ENCODE measurements at places on chromosomes 5 and 9.

DNA sequence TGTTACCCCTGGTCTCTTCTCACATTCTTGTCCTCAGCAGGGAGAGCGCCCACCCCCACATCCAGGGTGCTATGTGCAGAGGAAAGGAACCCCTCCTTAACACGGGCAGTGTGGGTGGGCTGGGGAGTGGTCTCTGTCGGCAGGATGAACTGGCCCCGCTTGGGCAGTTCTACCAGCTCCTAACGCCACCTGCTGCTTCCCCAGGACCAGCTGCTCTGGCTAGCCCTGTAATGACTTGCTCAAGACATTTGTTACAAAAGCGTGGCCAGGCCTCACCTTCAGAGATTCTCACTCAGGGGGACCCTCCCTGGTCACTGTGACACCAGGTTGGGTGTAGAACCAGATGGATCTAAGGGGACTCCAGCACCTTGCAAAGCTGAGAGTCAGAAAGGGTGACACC lies 82.4 kb downstream of the HMCN2 start:
- no peak for DNase-seq

- DNase-seq: no peak
These were observed 18.8 kb upstream of the CER1 start for GRCh38 chr9:14741369-14741768.

GRCh38 chr9:37155601-37156000 lies 35.2 kb downstream of the ZCCHC7 start:
- DNase-seq: no peak

DNA sequence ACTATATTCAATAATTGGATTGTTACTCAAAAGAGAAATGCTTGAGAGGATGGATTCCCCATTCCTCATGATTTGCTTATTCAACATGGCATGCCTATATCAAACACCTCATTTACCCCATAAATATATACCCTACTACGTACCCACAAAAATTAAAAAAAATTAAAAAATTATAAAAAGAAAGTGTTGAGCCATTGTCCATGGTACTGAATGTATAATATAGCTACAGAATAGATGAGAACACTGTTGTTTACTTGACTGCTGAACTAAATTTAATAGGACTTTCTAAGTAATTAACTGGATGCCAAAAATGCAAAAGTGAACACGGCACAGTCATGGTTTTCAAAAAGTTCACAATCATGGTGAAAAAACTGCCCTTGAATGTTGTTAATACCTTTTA lies 725.8 kb downstream of the KCTD16 start:
- DNase-seq: no peak

DNA sequence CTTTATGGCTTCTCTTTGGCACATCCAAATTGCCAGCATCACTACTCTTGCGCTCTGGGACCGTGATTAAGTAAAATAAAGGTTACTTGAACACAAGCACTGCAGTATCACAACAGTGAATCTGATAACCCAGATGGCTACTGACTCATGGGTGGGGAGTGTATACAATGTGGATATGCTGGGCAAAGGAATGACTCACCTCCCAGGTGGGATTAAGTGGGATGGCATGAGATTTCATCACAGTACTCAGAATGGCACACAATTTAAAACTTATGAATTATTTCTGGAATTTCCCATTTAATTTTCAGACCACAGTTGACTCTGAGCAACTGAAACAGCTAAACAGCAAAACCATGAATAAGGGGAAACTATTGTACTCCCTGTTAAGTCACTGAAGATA lies 4.3 kb downstream of the GFM2 start:
- no peak for DNase-seq

DNA sequence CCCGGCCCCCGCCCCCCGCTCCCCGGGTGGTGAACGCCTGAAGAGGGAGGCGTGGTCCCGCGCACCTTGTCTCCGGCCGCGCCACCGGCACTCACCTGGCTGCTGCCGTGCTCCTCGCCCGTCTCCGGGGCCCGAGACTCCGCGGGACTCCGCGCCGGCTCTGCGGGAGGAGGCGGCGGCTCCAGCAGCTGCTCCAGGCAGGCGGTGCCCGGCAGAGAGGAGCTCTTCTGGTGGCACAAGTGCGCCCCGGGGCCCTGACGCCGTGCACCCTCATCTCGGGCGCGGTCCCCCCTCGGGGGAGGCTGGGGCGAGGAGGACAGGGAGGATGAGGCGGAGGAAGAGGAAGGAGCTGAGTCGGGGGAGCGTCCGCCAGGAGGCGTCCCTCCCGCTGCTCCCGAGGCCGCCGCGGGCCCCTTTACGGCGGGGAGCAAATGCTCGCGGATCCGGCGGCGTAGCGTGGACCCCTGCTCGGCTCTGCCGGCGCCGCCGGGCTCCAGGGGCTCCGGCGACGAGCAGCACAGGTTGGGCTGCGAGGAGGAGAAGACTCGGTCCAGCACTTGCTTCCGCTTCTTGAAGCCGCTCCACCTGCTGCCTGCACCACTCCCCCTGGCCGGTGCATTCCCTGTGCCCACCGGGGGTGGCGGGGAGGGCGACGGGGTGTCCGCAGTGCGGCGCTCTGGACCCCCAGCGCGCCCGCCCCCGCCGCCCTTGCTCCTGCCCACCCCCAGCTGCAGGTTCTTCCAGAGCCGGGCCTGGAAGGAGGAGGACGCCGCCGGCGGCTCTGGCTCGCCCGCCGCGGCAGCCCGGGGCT lies 928 bp downstream of the MCTP1 start:
- no peak for DNase-seq

DNA sequence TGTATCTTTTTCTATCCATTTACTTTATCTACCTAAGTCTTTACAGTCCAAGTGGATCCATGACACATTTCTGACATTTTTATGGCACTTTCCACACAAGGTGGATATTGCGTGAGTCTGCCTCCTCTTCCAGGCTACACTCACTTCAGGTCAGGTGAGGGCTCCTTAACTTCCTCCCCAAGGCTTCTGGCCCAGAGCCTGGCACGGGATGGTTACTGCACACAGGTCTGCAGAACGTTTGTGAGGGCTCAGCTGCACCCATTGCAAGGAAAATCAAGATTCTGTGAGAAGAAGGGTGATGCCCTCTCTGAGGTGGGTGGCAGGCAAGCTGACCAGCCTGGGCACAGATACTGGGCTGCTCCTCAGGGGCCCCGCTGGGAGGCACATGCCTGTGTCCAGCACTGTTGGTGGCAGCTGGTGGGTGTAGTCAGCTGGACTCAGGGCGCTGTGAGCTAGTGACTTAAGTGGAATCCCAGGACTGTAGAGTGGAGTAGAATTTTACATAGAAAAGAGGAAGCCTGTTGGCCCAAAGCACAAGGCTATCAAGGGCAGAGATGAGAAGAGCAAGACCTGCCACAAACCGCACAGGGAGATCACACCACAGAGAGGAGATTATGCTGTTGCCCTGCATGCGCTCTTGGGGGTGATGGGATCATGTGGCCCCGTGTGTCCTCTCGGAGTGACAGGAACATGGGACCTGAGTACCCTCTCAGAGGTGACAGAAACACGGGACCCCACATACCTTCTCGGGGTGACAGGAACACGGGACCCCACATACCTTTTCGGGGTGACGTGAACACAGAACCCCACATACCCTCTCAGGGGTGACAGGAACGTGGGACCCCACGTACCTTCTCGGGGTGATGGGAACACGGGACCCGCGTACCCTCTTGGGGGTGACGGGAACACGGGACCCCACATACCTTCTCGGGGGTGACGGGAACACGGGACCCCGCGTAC lies 21.3 kb downstream of the AHRR start:
- DNase-seq: no peak

GRCh38 chr5:169988206-169988605 lies 7.9 kb upstream of the INSYN2B start:
- no peak for DNase-seq

GRCh38 chr5:75053054-75053303 lies 621 bp upstream of the GCNT4 start:
- no peak for DNase-seq

GRCh38 chr5:147307170-147307569 lies 72.3 kb downstream of the STK32A start:
- DNase-seq: no peak

- no peak for DNase-seq
These were observed 4.2 kb upstream of the ZNF366 start for GRCh38 chr5:72511366-72511765.

DNA sequence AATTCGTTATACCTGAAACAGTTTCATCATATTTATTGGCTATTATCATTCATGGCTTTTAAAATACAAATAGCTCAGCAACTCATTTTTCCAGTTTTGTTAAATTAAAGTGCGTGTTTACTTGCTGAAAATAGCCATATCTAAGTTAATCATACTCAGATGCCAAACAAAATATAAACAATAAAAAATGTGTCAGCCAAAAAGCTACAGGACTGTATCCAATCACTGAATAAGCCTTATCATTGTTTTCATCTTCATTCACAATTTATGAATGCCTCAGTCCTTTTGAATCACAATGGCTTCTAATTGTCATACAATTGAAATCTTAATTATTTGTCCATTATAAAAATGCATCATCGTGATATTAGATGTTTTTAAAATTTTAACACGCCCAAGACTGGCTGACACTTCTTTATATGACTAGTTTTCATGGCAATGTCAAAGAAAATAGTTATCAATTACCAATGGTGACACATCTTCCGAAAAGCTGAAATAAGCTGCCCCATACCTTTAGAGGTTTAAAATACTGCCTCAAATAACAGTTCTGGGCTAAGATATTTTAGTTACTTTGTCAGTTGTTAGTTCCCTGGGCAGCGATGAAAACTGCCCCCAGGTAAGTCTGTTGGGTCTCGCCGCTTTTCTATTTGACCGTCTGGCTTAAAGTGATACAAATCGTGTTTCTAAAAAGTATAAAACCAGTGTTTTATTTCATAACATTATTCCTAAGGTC lies 1.8 kb downstream of the NFIB start:
- no peak for DNase-seq

- no peak for DNase-seq
These were observed 10.2 kb downstream of the RECK start for GRCh38 chr9:36046923-36047322.

DNA sequence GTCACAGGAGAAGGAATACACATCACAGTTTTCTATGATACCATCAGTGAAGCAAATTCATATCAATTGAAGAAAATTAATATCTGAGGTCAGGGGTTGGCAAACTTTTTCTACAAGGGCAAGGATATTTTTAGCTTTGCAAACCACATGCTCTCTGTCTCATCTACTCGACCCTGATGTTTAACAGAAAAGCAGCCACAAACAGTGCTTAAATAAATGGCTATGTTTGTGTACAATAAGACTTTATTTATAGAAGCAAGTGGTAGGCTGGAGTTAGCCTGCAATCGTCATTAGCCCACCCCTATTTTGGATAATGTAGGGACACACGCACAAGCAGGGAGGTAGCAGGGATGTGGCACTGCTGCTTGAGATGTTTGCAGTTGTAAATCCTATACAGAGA lies 251.4 kb downstream of the CETN3 start:
- no peak for DNase-seq

DNA sequence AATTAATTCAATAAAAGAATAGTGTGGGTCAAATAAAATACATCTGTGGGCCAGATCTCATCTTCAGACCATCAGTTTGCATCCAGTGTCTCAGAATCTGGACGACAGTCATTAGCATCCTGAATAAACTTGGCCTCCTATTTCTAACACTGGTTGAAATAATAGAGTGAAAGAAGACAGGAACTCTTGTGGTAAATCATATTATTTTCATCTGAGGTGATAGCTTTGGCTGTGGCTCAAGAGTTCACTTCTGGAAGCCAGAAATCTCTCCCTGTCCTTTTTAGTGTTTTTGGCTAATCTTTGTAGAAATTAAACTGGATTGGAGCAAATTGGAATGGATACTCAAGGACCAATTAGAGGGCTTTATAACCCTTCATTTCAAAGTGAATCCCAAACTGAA lies 63.4 kb upstream of the HMHB1 start:
- no peak for DNase-seq

- no peak for DNase-seq
These were observed 3.5 kb downstream of the BOD1 start for GRCh38 chr5:173612948-173613347.

DNA sequence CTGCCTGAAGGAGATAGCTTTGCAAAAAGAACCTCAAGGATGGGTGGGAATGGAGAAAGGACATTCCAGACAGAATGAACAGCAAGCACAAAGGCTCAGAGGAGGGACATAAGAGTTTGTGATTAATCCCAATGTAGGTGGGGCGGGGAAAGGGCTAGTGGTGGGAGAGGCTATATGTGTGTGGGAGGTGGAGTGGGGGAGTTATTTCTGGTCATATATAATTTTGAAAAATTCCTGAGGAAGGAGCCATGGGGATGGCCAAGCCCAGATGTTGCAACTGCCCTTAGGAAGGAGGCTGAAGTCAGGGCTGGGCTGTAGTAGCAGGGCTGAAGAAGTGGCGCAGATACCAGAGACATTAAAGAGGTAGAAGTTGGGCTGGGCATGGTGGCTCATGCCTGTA lies 13.4 kb upstream of the CCL27 start:
- no peak for DNase-seq

GRCh38 chr5:44294516-44294915 lies 94.7 kb downstream of the FGF10 start:
- no peak for DNase-seq

GRCh38 chr5:81305785-81306184 lies 4.4 kb downstream of the ZCCHC9 start:
- DNase-seq: no peak

DNA sequence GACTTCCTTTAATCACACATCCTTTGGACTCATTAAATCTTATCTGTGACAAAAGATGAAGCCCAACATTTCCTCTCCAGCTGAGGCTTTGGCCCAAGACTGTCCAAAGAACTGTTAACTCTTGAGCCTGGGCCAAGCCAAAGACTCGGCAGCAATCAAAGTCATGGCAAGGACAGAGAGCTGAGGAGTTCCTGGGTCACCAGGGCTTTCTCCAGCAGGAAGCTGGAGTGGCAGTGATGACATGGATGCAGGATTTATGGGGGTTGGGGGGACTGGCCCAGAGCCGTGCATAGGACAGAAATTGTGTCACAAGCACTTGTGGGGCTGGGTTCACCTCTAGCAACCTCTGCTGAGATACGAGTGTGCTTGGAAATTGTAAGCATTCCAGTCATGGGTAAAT lies 440.3 kb downstream of the PLK2 start:
- DNase-seq: no peak

- DNase-seq: no peak
These were observed 1.7 kb downstream of the LAMC3 start for GRCh38 chr9:131010482-131011273.

DNA sequence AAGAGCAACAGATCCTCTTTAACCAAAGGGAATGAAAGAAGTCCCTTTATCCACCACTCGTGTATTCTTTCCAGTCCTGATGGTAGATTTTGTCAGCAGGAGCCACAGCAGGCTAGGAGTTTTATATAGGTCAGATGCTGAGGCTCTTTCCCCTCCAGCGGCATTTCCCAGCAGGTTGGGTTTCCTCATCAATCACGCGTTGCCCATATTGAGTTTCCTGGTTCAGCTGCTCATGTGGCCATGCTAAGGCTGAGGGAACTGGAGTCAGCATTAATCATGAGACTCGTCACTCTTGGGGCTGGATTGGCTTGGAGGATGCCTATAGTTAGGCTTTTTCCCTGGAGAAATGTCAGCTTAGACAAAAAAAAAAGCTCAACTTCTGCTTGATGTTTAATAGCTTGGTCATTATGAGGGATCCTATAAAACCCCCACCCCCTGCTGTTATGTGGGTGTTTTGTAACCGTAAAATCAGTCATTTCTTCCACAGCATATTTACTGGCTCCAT lies 193.4 kb upstream of the GAS1 start:
- DNase-seq: no peak

- DNase-seq: no peak
These were observed 171.3 kb downstream of the GDNF start for GRCh38 chr5:37668524-37669047.

Data from activated T-helper 1 cell treated with anti-CD3 and anti-CD28 coated beads, Interleukin-2, amount 50 U/mL, for 16 hours (primary cell).